NCI-H2029 (cell line): ENCODE measurements at places on chromosomes 3 and 15.

- DNase-seq = no peak
Measured at GRCh38 chr15:101573951-101574350, 78.2 kb downstream of the TM2D3 start.

- DNase-seq = no peak
Measured at GRCh38 chr15:42080919-42081830, 13.2 kb downstream of the PLA2G4D start.

GRCh38 chr15:80730926-80731325, 35.8 kb downstream of the ABHD17C start:
- DNase-seq = no peak

DNA sequence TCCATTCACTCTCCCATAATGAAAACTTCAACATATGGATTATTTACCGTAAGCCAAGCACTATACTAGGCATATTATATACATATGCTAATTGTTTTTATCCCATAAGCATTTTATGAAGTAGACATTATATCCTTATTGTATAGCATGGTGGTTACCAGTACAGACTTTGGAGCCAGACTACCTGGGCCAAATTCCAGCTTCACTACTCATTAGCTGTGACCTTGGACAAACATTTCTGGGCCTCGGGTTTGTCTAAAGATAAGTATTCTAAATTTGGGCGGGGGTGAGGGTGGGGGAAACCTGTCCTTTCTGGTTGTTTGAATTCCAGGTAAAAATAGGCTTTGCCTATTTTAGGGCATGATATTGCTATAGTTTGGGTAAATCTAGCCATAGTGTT, 66.5 kb upstream of the P2RY1 start:
- DNase-seq = no peak

DNA sequence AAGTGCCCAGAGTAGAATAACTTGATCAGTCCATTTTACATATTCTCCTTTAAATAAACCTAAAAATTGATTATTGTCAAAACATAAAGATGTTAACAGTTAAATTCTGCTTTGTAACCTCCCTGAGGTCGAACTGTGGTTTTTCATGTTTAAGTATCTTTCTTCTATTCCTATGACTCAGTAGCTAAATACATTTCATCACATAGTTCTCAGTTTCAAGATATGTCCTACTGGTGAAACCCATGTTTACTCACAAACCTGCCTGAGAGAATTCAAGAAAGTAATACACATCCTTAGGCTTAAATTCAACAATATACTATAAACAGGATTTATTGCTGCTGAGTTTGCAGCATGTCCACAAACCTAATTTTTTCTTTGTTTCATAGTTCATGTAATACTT, 692.9 kb downstream of the ZPLD1 start:
- no peak for DNase-seq

DNA sequence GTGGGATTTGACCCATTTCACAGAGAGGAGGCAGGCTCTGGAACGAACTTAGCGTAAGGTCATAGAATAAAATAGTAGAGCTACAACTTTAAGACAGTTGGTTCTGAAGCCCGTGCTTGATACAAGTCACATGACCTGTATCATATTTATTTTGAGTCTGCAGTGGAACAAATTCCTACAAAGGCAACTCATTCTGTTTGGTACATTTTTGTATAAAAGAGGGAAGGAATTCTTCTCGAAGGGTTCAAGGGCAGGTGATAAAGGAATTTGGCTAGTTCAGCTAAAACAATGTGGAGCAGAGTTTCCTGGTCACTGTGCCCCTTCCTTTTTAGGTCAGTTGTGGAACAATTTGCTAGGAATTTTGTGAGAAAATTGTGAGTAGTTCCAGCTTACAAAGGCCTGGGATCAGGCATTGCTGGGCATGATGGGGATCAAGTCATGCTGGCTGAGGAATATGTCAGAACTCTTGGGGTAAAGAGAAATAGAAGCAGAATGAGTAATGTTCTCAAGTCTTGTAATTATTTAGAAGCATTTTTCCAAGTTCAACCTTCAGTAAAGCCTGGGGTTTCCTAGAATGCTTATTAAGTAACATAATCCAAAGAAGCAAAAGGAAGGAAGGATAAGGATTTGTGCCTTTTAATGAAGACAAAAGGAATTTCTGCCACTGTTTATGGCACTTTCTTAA, 19.1 kb downstream of the USP3 start:
- DNase-seq = no peak

GRCh38 chr15:74549816-74550215, 8.8 kb downstream of the ARID3B start:
- no peak for DNase-seq
